ENCODE measurements at places on chromosomes 7 and 10.

- DNase-seq: no peak
Observed at GRCh38 chr10:73876971-73877370, 2.6 kb upstream of the CAMK2G start.

DNA sequence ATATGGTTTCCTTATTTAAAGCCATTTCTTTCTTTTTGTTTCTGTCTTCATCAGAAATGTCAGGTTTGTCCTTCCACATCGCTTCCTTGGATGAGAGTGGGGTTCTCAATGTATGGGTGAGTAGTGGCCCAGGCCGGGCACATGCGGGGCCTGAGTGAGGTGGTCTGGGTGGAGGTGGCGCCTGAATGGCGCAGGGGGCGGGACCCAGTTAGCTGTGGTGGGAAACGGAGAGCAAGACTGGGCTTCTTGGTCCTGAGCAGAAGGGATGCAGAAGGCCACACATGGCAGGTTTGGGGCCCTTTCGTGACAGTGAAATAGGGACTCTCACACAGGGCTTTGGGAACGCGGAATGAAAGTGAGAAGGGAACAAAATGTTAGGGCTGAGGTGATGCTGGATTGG, 70.0 kb downstream of the DYNC2I1 start:
- DNase-seq: no peak

DNA sequence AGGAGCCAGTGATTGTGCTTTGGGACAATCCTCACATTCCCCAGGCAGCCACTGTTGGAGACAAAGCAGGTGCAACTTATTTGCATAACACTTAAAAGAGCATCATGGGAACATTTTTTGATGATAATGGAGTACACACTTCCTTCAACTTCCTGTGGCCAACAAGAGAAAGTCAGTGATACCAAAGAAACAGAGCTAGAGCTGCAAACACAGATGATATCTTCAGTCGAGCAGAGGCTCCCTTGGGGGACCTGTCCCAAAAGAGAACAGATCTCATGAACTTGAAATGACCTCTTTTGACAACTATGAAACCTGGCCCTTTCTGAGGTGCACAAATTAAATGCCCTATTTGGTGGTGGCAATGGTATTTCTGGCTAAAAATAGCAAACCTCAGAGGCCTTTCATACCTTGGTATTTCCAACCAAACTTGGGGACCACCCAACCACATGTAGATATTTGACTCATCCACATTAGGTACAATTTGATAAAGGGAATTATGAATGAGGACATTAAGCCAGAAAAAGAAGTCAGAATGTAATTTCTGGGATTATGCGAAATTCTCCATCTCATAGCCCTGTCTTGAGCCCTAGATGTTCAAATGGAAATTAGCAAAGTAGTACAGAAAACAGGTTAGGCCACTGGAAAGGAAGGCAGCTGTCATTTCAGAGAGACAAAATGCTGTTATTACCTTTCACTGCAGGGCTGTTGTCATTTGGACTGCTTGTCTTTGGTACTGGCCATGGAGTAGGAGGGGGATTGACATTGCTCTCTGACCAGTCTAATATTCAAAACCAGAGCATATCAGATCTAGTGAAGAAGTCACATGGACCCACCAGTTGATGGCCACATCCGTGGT, 146.2 kb downstream of the ICA1 start:
- no peak for DNase-seq

GRCh38 chr7:50264908-50265307, 39.6 kb upstream of the IKZF1 start:
- DNase-seq: no peak

GRCh38 chr10:11755512-11756263, 13.5 kb downstream of the ECHDC3 start:
- no peak for DNase-seq

DNA sequence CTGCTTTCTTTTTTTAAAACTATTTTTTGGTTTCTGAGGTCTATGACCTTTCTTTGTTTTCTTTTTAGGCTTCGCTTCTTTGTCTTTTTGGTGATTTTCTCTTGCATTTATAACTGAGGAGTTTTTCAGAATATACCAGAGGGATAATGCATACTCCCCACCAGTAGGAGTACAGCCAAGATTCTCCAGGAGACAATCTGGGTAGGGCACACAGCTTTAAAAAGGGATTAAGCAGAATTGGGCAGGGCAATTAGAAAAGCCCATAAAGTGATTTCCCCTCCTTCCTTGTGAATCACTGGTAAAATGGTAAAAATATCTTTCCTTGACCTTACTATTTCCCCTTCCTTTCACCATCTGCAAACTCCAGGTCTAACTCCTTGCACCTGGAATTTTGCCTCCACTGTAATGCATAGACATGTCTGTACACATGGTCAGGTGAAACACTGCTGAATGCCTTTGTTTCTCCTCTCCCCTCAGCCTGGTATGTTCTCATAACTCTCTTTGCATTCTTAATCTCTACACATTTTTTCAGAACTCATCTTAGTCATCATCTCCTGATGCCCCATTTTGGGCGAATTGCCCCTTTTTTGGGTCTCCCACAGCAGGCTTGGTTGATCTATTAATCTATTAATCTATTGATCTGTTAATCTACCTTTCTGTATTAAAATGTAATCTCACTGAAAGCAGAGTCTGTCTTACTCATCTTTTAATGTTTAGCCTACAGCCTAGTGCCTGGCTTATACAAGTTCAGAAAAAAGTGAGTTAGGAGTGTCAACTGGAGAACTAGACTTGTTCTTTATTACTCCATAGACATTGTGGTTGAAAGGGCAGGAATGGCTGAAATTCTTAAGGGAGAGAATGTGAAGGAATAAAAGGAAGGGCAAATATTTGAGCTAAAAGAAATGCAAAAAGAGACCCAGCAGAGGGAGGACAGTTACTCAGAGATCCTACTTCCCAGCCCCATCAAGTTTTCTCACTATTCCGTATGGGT, 64.6 kb downstream of the MDFIC start:
- no peak for DNase-seq

GRCh38 chr10:119737823-119738222, 12.0 kb downstream of the INPP5F start:
- no peak for DNase-seq

- DNase-seq: no peak
Observed at GRCh38 chr7:1669954-1670893, at the start of gene ELFN1. ELFN1 (plus strand) TSS chr7:1670277; CDS start chr7:1744597, 74,320 bp downstream.

GRCh38 chr10:17657103-17657500, 13.2 kb downstream of the STAM start:
- no peak for DNase-seq

DNA sequence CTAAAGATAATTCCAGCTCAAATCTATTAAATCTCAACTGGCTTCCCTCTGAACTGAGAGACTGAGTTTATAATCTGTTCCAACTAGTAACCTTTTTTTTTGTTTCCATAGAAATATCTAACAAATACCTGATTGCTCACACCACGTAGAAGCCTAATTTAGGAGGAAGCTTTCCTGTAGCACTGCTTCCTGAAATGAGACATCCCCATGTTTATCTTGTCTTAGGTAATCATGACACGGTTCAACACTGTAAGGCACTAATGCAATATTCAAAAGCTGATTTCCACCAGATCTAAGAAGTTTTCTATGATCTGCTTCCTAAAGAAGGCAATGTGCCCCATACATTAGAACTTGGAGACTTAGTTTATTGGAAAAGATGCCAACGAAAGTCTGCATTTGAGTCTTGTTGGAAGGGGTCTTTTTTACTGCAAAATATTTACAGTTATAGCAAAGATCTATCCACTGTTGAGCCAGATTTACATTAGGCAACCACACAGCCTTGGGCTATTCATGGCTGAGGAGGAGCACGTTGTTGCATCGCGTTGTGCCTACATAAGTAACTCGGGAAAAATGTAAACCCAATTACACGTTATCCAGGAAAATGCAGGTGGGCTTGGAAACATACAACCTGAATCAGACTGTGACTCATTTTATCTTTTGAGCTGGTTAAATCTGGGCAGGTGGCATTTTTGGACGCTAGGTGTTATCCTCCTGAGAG, 66.3 kb downstream of the VIPR2 start:
- no peak for DNase-seq

DNA sequence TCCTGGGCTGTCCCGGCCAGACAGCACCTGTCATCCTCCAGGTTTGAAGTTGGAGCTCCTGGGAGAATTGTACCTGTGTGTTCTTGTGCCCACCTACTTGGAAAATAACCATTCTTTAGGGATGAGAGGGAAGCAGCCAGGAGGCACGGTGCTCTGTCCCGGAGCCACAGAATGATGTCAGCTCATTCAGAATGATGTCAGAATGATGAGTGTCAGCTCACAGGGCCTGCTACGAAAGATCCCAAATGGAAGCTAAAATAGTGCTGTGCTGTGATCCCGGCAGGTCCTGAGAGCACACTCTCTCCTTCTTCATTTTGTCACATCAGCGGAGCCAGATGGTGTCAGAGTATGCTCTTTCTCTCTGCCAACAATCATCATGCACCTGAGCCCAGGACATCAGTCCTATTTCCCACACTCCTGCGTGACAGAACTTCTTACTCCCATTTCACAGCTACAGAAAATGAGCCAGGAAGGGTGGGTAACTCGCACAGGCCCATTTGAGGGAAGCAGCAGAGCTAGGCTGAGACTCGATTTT, 8.3 kb downstream of the ABCA13 start:
- DNase-seq: no peak

DNA sequence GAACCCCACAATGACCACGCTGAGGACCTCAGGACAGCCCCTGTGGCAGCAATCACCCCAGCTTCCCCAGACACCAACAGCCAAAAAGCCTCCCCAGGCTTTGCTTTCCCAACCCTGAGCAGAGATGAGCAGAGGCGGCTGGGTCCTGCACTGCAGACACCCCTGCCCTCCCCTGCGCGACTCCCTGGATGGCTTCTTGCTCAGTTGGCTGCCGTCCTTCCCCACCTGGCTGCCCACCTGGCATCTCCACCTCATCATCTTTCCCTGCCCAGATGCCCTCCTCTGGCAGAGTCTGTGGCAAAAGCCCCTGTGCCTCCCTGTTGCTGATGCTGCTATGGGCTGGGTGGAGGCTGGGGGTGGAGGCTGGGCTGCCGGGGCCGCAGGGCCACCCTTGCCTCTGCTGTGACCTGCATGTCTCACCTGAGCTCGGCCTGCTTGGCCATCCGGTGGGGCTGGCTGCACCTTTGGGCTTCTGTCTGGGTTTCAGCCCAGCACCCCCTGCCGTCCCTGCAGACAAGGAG, 567.7 kb downstream of the TCERG1L start:
- no peak for DNase-seq

DNA sequence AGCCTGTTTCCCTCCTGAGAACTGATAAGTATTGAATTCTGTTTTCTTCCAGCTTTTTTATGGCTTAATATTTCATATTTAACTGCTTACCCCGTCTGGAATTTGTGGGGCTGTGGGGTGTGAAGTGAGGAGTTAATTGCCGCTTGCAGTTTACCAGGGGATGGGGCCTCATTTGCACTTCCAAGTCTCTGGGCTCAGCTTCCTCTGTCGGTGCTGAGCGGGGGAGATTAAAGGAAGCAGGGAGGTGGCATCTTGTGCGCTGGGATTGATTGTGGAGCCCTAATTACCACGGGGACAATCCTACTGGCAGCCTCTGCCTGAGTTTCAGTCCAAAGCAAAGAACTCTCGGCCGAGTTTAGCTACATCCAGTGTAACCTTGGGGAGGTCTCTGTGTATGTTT, 33.4 kb downstream of the ELFN1 start:
- no peak for DNase-seq

Measured in hippocampal formation (tissue), 2 donors.